Upper lobe of right lung (tissue), 1 donor: ENCODE measurements at places on chromosomes 7 and 10. TPM values are rescaled to one million over a fixed set of nuclear protein-coding genes. Genes with fewer than 3 reads are reported as not detected.

GRCh38 chr10:132259702-132260482 lies 47.9 kb downstream of the STK32C start:
- no peak overlapping the region for H3K27ac ChIP-seq
- no peaks in the 10 kb centered on the region for H3K36me3 ChIP-seq
- no peak for DNase-seq
- H3K27me3 ChIP-seq: no peaks in the 10 kb centered on the region
- H3K4me1 ChIP-seq: no peaks in the 10 kb centered on the region

- no peak overlapping the region for H3K27ac ChIP-seq
- DNase-seq: no peak
- H3K36me3 ChIP-seq: no peaks in the 10 kb centered on the region
- no peaks in the 10 kb centered on the region for H3K27me3 ChIP-seq
Observed at GRCh38 chr7:87543623-87544022, 57.1 kb downstream of the ABCB1 start.

- peaks cover 46% of the 10 kb centered on the region for H3K4me1 ChIP-seq
- no peaks in the 10 kb centered on the region for H3K36me3 ChIP-seq
- no peaks in the 10 kb centered on the region for H3K27me3 ChIP-seq
Observed at GRCh38 chr10:13715100-13715499, 128.3 kb downstream of the PRPF18 start.

GRCh38 chr7:129781928-129782817 lies 170.6 kb downstream of the UBE2H start:
- peaks cover 100% of the 10 kb centered on the region for H3K27me3 ChIP-seq
- H3K4me3 ChIP-seq: no peak overlapping the region
- no peak for DNase-seq
- H3K36me3 ChIP-seq: no peaks in the 10 kb centered on the region

DNA sequence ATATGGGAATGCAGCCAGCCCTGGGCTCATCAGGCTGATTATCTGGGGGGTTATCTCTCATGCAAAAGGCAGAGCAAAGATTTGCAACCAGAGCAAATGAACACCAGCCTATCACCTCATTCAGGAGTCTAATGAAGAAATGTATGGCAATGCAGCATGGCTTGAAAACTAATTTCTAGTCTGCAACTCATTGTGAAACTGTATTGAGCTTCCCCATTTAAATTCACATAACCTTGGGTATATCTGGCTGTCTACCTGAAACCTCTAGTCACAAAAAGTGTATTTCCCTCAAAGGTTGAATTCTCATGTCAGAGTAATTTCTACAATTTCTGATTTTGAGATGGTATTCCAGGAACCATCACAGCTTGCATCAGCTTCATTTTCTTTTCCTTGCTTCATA lies 240.0 kb downstream of the SDHAF3 start:
- H3K4me1 ChIP-seq: no peaks in the 10 kb centered on the region
- DNase-seq: no peak
- no peaks in the 10 kb centered on the region for H3K36me3 ChIP-seq
- no peak overlapping the region for H3K27ac ChIP-seq
- H3K27me3 ChIP-seq: no peaks in the 10 kb centered on the region
- H3K4me3 ChIP-seq: no peak overlapping the region

GRCh38 chr7:112293416-112293815 lies 86.9 kb downstream of the ZNF277 start:
- H3K4me1 ChIP-seq: no peaks in the 10 kb centered on the region
- H3K27me3 ChIP-seq: no peaks in the 10 kb centered on the region
- no peak overlapping the region for H3K4me3 ChIP-seq
- H3K36me3 ChIP-seq: peaks cover 7% of the 10 kb centered on the region
- DNase-seq: no peak

DNA sequence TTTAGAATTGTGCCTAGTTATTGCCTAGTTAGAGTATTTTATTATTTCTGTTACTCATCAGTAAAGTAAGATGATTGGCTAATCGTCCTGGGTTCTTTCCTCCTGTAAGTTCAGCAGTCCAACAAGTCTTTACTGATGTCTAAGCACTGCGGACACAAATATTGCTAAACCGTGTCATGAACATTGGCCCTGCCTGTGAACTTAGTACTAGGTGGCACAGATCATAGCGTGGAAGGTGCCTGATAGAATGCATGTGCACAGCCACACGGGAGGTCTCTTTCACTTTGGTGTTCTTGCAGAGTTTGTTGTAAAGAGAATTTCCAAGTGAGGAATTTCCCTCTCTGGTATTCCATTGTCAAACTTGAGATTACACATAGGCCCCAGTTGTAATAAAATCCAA lies 38.0 kb downstream of the RBM33 start:
- no peak for DNase-seq
- peaks cover 38% of the 10 kb centered on the region for H3K36me3 ChIP-seq
- H3K27me3 ChIP-seq: no peaks in the 10 kb centered on the region
- H3K27ac ChIP-seq: no peak overlapping the region
- no peaks in the 10 kb centered on the region for H3K4me1 ChIP-seq

DNA sequence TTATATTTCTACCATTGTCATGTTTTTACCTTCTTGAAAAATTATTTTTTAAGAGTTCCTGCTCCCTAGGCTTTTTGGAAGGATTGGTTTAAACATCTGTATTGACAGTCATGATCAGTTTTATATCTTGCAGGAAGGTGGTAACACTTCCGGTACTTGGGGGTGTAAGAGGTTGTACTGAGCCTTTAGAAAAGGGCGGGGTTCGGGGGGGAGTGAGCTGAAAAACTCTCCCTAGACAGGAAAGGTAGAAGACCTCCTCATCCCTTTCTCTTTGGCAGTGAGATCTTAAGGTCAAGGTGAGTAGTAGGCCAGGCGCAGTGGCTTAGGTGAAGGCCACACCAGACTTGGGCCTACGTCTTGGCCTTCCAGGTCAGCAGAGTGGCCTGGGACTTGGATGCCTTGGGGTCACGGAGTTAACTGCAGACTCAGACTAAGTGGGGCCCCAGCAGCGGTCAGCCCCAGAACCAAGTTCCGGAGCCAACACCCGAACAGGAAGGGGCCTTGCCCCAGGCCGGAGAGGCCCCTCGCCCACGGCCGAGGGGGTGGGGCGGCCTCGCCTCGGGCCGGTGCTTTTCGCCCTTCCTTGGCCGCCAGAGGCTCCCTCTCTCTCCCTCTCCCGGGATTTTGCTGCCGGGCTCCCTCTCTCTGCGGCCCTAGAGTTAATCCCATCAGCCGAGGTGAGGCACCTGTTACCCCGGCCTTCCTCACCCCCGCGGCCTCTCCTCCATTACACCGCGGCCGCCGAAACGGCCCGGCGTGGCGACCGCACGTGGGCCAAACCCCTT lies at the start of gene PPP1R9A:
Gene PPP1R9A (plus strand): TSS at position 569 of the 785 bp plus-strand sequence. CDS start 2,520 bp downstream, outside the sequence.
- no peaks in the 10 kb centered on the region for H3K36me3 ChIP-seq
- no peaks in the 10 kb centered on the region for H3K27me3 ChIP-seq
- peak within 1 kb of the TSS; percentile 79 for H3K27ac ChIP-seq
- peak within 1 kb of the TSS; percentile 59 for H3K4me3 ChIP-seq
- no peaks in the 10 kb centered on the region for H3K4me1 ChIP-seq
- peak; percentile 81 for DNase-seq

- H3K27me3 ChIP-seq: no peaks in the 10 kb centered on the region
- no peak overlapping the region for H3K27ac ChIP-seq
- no peaks in the 10 kb centered on the region for H3K36me3 ChIP-seq
- no peak for DNase-seq
Observed at GRCh38 chr10:109958059-109958458, 34.7 kb upstream of the XPNPEP1 start.

- no peak overlapping the region for H3K27ac ChIP-seq
- no peak overlapping the region for H3K4me3 ChIP-seq
- no peak for DNase-seq
Observed at GRCh38 chr10:7457478-7458316, 46.9 kb upstream of the SFMBT2 start.

DNA sequence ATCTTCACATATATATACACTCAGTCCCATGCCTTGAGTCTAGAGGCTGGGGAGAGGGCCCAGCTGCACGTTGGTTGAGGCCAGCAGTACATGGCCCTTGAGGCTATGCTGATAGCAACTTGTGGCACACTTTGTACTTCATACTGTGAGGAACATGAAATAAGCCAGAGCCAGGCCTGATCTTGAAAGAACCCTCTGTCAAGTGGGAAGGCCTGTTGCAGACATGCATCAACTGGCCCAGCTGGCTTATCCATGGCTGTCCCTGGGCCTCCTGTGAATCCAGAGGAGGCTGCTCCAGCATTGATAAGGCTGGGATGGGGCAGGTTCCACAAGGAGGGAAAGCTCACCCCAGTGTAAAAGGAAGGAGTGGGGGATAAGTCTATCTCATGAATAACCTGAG lies 140.4 kb downstream of the NRF1 start:
- H3K36me3 ChIP-seq: peaks cover 28% of the 10 kb centered on the region
- no peaks in the 10 kb centered on the region for H3K4me1 ChIP-seq
- no peak for DNase-seq
- no peak overlapping the region for H3K27ac ChIP-seq

DNA sequence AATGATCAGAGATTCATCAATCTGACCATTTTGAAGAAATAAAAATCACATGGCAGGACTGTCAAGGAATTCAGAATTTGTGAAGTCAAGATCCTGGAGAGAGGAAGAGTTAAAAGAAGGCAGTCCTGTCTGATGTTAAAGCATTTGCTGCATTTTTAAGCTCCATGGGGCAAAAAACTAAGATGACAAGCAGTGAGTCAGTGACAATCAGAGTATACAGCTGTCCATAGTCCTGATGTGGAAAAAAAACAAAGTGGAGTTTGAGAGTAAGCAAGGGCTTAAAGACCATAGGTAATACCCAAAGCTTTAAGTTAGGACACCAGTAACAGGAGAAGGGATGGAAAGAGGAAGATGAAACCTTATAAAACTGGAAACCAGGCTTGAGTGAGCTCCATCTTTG lies 412.7 kb upstream of the ANKRD30A start:
- H3K36me3 ChIP-seq: no peaks in the 10 kb centered on the region
- DNase-seq: no peak
- H3K4me1 ChIP-seq: no peaks in the 10 kb centered on the region
- no peaks in the 10 kb centered on the region for H3K27me3 ChIP-seq
- no peak overlapping the region for H3K4me3 ChIP-seq
- H3K27ac ChIP-seq: no peak overlapping the region

GRCh38 chr10:131928248-131929095 lies 27.7 kb downstream of the PPP2R2D start:
- peak overlapping the region; percentile 33 for H3K27ac ChIP-seq
- DNase-seq: peak; percentile 70
- H3K4me1 ChIP-seq: peaks cover 42% of the 10 kb centered on the region
- H3K4me3 ChIP-seq: no peak overlapping the region
- H3K36me3 ChIP-seq: no peaks in the 10 kb centered on the region

DNA sequence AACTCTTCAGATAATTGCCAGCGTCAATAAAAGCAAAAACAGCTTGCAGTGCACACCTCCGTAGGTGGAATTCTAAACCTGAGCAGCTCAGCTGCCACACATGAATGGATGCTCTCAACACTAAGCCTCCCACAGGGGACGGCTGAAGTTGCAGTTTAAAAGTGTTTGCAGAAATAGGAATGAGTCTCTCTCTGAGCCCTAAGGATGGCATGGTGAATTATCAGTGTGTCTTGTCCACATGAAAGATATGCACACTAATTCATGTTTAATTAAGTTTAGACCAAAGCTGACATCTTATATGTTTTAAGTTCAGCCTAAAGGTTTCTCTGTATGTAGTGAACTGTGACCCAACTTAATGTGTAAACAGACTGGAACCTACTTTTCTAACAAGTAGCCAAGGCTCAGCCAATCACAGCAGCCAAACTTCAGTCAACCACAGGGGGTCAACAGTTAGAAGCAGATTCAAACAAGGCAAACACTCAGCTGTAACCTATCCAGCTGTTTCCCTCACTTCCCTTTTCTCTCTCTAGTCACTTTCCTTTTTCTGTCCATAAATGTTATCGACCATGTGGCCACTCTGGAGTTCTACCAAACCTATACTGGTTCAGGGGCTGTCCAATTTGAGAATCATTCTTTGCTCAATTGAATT lies 38.1 kb downstream of the CTTNBP2 start:
- H3K27me3 ChIP-seq: no peaks in the 10 kb centered on the region
- H3K27ac ChIP-seq: no peak overlapping the region
- no peak for DNase-seq

DNA sequence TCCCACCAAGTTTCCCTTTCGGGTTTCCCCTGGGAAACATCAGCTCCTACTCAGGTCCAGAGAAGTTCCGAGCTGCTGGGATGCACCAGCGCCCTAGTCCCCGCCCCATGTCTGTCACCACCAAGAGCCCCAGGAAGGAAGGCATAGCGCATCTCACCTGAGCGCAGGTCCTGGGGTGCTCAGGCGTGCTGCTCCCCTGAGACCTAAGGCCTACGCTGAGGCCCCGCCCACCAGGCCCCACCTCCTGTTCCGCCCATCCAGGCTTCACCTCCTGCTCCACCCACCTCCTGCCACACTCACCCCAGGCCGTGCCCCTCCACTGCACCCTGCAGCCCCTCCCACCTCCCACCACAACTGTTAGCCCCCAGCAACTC lies 1.2 kb upstream of the TFR2 start:
- no peak for DNase-seq
- no peaks in the 10 kb centered on the region for H3K4me1 ChIP-seq
- H3K36me3 ChIP-seq: no peaks in the 10 kb centered on the region
- peaks cover 7% of the 10 kb centered on the region for H3K27me3 ChIP-seq

DNA sequence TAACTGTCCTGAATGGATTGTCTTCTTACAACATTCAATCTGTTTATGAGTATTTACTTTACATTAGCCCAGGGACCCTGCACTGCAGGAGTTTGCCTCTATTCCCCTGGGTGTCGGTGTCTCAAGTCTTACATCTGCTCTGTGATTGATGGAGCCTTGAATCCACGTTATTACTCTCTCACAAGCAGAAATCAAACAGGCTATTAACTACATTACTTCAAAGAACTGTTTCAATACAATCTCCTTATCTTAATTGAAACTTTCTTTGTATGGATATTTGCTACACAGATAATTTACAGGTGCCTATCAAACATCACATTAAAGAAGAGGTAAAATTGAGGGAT lies 3.1 kb upstream of the ARID5B start:
- DNase-seq: no peak
- peaks cover 15% of the 10 kb centered on the region for H3K4me1 ChIP-seq
- H3K27ac ChIP-seq: no peak overlapping the region
- H3K36me3 ChIP-seq: no peaks in the 10 kb centered on the region
- H3K4me3 ChIP-seq: no peak overlapping the region

DNA sequence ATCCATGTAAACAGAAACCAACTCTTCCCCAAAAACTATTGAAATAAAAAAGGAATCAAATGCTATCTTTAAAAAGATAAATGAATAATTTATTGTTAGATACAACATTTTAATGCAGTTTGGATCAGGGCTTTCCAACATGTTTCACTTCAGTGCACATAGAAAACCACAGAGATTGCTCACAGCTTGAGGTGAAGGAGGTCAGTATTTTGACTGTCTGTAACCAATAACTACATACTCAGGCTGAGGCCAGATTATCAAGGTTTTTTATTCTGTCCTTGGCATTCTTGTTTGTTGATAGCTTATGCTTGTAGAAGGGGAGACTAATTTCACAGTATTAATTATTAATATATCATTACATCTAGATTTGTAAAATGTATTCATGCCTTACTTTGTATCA lies 195.5 kb downstream of the PRKG1 start:
- H3K27me3 ChIP-seq: no peaks in the 10 kb centered on the region
- no peak for DNase-seq
- H3K4me1 ChIP-seq: no peaks in the 10 kb centered on the region
- H3K4me3 ChIP-seq: no peak overlapping the region

The CPXM2 gene
- 9.7 TPM for total RNA-seq

The CLRN3 gene
- not detected for total RNA-seq

The BHLHA15 gene
- 0.81 TPM for total RNA-seq

The PVRIG gene
- total RNA-seq: 1.4 TPM

The FGF8 gene
- total RNA-seq: 1.2 TPM

The FAM13C gene
- total RNA-seq: 11.8 TPM

The UCN3 gene
- 1.2 TPM for total RNA-seq

The SCART1 gene
- total RNA-seq: 2.6 TPM

The HOXA7 gene
- total RNA-seq: 2.9 TPM
